ENCODE measurements at places on chromosomes 13 and 19.

GRCh38 chr13:67792151-67792676 is 562.1 kb upstream of the PCDH9 start:
- no peak for DNase-seq

- DNase-seq: no peak
Observed at GRCh38 chr13:110268576-110269185, 38.3 kb downstream of the COL4A1 start.

DNA sequence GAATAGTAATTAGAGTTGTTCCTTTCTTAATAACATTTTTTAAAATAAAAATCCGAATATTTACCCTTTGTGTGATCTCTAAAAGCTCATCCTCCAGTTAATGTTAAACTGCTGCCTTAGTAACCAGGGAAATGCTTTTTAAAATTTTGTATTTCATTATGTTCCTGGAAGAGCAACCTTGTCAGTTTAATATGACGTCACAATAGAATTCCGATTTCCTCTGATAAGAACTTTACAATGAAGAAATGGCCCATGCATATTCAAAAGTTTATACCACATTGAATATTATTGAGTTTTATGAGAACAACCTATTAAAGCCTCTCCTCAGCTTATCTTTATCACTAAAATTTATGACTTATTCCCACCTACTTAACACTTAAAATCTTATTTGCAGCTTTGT is 1566.6 kb downstream of the EFNB2 start:
- DNase-seq: no peak

DNA sequence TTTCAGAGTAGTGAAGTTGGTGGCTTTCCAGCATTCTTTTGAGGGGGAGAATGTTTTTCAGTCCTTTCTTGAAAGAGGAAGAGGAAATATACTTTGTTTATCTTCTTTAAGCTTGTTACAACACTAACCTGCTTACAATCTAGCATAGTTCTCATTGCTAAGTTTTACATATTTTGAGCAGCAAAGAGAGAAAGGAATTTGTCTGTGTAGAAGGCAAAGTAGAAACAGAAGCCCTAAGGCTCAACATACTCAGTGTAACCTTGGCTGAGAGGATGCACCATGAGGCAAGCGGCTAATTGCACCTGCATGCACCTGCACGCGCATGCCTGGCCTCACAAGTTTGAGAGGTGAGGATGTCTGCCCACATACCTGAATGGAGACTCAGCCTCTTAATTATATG is 2.2 kb downstream of the FRY start:
- DNase-seq: no peak

GRCh38 chr19:44722131-44723121 is 23.5 kb downstream of the CEACAM16 start:
- no peak for DNase-seq

DNA sequence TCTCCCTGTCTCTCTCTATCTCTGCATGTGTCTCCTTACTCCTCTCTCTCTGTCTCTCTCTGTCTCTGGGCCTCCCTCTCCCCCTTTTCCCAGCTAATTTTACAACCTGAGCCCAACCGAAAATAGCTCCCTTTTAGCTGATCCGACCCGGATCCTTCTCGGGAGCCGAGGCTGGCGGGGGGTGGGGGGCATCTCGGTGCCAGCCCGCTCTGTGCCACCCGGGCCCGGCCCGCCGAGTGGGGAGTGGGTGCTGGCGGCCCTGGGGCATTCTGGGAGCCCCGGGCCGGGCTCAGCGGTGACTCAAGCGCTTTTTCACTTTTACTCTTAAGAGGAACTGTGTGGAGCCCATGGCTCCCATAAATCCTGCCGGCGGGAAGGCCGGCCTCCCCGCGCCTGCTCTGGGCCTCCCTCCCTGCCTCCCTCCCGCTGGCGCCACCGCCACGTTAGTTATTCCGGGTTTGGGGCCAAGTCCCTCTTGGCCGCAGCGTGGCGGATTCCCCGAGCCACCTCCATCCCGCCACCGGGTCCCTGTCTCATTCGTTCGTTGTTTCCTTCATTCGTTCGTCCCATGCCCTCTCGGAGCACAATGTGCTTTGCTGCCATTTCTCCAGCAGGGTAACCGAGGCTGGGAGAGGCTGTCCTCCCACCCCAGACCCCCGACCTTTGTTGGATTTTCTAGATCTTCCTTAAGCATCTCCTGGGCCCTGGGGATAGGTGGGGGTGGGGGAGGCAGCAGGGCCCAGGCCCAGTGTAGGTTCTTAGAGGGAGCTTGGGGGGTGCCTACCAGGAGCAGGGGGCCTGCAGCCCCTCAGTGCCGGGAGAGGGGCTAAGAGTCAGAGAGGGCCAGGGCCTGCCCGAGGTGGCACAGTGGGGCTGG is 3.2 kb downstream of the NFIC start:
- DNase-seq: no peak

- no peak for DNase-seq
Observed at GRCh38 chr19:45117671-45118070, 24.7 kb downstream of the PPP1R37 start.

DNA sequence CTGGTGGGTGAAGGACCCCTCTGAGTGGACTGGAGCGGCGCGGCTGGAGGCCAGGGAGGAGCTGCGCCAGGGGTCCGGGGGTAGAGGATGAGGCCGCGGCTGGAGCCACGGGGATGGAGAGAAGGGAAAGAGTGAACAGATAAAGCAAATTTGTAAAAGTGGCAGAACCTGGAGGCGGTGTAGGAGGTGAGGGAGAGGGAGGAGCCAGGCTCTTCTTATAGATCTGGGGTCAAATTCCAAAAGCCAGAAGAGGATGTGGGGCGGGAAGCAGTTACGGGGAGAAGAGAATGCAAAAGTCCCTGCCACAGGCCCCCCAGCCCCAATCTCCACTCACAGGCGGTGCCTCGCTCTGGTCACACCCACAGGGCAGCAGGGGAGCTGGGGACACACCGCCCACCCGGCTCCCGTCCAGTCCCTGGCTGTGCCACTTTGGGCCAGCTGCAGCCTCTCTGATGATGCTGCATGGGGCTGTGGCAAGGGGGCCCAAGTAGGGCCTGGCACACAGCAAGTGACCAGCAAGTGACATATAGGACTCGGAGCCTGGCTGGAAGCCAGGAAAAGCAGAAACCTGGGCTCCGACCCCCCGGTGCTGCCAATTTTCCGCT is 11.1 kb downstream of the LRRC4B start:
- no peak for DNase-seq

- no peak for DNase-seq
Observed at GRCh38 chr19:5703819-5704818, 14.0 kb downstream of the RPL36 start.

Measured in stimulated activated CD8-positive, alpha-beta memory T cell treated with anti-CD3 and anti-CD28 coated beads, Interleukin-15, amount 100 ng/mL, for 1 hour (primary cell).